ENCODE measurements at places on chromosomes 12 and 14.

- DNase-seq = no peak
Observed at GRCh38 chr14:101622251-101623076, 61.2 kb downstream of the DIO3 start.

DNA sequence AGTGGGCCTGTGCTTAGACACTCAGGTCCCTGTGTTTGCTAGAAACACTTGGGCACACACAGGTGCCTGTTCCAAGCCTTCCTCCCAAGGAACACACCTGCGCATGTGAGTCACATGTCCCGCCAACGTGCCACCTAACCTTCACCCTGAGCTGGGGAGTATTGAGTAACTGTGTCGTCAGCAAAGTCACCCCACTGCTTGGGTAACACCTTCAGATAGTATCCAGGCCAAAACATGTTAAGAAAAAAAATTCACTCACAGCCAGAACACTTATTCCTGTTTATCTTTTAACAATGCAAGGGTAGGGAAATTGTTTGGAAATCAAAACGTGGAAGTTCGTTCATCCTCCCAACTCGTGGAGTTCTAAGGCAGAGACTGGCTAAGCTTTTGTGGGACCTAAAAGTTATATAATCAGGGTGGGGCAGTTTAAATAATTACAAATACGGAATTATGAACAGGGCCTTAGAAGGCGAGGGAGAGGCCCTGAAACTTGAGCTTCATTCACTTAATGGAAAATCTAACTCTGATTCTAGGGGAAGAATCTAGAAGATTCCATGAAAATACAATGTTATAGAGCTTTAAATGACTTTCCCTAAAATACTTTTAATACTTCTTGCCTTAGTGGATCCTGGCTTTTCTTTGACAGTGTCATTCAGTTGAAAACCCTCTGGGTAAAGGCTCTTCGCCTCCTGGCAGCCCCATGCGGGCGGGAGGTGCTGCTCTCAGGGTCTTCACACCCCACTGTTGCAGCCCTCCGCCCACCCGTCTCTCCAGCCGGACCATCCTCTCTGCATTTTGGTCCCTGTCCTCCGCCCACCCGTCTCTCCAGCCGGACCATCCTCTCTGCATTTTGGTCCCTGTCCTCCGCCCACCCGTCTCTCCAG lies 30.3 kb upstream of the ADIPOR2 start:
- DNase-seq = no peak

GRCh38 chr12:43154498-43155045 lies 397.4 kb downstream of the ADAMTS20 start:
- no peak for DNase-seq

- DNase-seq = no peak
Observed at GRCh38 chr12:51377099-51377984, 13.9 kb downstream of the GALNT6 start.

DNA sequence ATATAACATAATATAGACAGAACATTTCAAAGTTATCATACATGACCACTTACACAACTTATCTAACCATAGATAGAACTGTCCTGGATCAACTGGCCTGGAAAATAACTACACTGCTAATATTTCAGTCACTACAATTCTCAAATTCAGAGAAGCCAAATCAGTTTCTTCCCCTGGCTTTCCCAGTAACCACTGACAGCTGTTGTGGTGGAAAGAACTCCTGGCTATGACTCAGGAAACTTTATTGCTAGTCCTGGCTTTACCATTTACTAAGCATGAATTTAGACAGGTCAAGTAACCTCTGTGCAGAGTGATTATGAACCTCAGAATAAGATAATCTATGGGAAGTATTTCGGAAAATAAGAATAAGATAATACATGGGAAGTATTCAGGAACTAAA lies 244.9 kb upstream of the DIO2 start:
- DNase-seq = no peak

DNA sequence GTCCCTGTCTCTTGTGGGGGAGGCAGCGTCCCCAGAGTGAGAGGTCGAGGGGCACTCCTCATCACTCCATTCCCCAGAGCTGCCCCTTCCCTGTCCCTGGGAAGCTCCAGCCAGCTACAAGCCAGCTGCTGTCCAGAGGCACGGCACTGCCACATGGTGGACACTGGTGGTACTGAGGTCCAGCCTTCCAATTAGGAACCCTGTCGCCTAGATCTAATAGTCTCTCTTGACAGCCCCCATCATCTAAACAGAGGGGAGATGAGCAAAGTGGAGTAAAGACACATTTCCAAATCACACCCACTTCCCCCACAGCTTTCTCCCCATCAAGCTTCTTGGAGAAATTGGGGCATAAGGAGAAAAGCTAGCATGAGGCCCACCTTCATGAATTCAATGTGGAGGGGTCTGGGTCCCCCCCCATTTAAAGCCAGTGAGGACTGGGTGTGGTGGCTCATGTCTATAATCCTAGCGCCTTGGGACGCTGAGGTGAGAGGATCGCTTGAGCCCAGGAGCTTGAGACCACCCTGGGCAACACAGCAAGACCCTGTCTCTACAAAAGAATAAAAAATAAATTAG lies 2.1 kb upstream of the INHBE start:
- DNase-seq = peak; percentile 51

GRCh38 chr12:26699237-26699636 lies 133.8 kb downstream of the ITPR2 start:
- DNase-seq = no peak

DNA sequence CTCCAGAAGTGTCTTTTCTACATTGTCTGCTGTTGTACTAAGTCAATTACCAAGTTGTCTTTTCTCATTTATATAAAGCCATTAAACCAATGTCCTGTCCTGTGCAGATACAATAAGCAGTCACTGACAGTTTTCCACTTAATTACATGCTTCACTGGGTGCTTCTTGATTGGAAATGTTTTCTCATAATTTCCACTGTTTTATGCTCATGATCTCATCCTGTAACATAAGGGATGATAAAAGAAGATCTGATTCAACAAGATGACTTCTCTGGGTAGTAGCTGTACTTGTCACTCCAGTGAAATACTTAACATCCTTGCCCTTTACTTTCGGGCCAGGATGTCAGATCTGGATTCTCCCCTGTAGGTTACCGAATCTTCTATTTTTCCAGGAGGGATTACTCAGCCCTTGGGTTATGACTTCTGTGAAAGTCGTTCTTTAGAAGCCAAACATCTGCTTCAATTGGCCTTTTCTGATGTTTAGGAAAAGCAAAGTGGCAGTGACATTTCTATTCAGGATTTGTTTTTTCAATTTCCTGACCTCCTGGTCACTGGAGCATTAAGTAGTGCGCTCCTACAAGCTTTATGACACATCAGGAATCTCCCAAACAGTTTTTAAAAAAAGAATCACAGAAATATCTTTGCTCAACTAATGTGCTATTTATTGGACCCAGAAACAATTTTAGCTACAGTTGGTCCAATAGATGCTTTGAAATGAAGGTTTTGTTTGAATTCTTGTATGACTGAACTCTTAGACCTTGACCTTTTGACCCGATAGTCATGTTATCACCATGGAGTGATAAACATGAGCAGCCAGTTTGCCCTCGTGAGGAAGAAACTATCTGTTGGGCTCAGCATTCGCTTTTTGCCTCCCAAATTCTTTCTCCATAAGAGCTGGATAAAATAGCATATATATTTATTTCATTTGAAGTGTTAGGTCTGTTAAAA lies 234.5 kb upstream of the SSTR1 start:
- DNase-seq = no peak

- DNase-seq = no peak
Observed at GRCh38 chr12:65074932-65075331, 46.2 kb downstream of the WIF1 start.

- no peak for DNase-seq
Observed at GRCh38 chr12:127383281-127383680, 883.7 kb upstream of the TMEM132C start.

DNA sequence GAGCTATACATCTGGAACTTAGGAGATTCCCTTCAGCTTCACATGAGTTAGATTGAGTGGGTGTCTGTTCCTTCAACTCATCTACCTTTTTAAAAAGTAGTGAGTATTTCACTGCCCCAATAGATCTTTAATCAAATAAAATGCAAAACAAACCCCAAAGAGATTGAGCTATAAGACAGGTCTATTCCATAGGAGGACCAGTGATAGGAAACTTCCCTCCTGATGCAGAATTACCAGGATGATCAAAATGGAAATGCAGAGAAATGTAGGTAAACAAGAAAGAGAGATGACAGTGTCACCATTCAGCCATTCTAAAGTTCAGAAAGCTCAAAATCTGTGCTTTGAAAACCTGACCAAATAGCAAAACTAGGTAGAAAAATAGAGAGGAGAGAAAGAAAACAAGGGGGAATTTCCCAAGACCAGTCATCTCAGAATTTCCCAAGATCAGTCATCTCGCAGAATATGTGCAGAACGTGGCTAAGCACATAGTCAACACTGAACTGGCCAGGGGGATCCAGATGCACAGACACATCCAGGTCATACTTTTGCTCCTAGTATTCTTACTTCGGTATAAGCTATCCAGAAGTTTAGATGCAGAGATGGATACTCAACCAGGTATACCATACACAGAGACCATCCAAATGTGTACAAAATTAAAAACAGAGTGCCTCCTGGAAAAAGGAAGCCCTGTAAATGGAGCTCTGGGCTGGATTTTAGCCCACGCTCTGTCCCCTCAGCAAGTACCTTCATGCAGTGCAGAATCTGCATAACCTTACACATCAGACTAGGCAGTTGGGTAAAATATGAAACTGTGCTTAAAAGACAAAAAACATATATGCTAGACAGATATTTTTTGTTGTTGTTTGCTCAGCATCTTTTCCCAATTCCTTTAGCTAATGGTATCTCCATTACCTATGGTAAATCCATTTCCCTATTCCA lies 27.4 kb downstream of the SLC41A2 start:
- no peak for DNase-seq

DNA sequence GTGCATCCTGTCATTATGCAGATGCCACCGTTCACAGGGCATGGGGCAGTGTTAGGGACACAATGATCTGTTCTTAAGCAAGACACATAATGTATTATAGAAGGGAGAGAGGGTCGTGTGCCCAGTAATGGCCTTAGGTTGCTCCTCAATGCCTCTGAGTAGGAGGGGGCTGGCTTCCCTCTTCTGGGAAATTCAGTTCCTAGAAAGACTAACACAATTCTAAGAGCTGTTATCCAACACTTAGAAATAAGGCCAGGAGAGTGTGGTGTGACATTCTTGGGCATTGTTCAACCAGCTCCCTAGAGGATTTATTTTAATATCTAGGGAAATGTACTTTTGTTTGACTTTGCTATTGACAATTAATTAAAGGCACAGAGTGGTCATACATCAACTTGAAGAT lies 118.5 kb downstream of the ADCK1 start:
- no peak for DNase-seq

DNA sequence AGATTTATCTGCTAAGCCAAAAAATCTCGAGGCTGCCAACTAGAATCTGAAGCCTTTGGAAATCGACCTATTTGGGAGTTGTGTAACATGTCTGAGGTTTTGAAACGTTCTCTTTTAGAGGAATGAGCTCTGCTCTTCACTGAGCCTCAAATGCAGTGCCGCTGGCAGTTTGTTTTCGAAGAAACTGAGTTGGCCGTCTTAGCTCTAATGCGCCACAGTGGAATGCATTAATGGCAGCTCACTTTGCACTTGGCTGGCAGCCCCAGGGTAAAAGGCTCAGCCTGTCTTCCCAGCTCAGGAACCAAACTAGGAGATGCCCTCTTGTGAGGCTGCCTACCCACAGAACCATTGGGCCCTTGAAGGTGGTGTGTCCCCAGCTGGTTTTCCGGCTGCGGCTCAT lies 53.8 kb downstream of the SFSWAP start:
- no peak for DNase-seq

DNA sequence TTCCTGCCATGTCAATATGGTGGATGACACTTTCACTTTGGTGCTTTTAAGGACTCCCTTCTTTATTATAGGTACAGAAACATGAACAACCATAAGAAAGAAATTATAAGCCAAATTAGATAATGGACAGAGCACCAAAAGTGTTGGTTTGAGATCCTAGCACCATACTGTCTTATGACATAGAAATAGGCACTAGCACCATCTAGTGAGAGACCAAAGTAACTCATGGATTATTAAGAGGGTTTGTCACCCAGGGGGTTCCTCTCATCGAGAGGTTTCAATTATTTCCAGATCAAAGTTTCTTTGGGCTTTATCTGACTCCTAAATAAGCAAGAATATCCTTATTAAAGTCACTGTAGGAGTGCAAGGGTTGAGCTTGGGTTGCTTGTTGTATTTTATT lies 153.0 kb upstream of the DIO2 start:
- DNase-seq = no peak

- no peak for DNase-seq
Observed at GRCh38 chr14:106837870-106838269, 1311.5 kb downstream of the TMEM121 start.

- DNase-seq = no peak
Observed at GRCh38 chr12:5078423-5078822, 34.7 kb downstream of the KCNA5 start.

- no peak for DNase-seq
Observed at GRCh38 chr12:19846574-19846973, 407.3 kb downstream of the AEBP2 start.
